ENCODE measurements at places on chromosomes 2 and 18.

GRCh38 chr2:176270100-176270750, 983 bp downstream of the MTX2 start:
- no peak for DNase-seq

- no peak for DNase-seq
Measured at GRCh38 chr2:148660999-148661398, 16.4 kb downstream of the EPC2 start.

DNA sequence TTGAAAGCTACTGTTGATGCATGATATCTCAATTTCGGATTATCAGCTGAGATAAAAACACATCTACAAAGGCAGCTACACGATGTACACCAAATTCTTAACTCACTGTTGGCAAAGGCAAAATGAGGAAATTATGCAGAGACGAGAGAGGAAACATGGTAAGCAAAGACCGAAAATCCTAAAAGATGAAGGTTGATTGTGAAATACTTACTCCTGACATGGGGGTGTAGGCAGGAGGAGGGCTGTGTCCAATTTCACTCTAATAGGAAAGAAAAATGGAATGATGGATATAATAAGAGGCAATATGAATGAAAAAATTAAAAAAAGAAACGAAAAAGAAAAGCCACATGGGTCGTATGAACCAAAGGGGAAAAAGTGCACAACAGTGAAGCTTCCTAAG, 831.3 kb downstream of the CPS1 start:
- DNase-seq = no peak

DNA sequence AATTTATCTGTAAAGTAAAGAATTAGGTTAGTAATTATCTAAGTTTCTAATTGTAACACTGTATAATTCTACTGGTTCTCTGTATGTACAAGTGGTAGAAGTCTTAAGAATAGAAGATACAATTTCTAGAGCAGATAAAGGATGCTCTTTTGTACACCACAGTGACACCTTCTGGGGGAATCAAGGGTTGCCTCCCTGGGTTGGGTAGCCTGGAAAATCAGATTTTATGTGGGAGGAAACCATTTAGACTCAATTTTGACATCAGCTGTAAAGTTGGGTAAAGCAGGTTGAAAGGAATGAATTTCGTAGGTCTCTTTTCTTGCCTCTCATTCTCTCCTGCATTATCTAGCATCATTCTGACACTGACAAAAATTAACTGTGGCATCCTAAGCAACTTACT, 354.8 kb downstream of the DCC start:
- no peak for DNase-seq

- no peak for DNase-seq
Measured at GRCh38 chr2:29733965-29734364, 187.4 kb downstream of the ALK start.

GRCh38 chr2:28461056-28461455, 34.8 kb upstream of the PLB1 start:
- no peak for DNase-seq

DNA sequence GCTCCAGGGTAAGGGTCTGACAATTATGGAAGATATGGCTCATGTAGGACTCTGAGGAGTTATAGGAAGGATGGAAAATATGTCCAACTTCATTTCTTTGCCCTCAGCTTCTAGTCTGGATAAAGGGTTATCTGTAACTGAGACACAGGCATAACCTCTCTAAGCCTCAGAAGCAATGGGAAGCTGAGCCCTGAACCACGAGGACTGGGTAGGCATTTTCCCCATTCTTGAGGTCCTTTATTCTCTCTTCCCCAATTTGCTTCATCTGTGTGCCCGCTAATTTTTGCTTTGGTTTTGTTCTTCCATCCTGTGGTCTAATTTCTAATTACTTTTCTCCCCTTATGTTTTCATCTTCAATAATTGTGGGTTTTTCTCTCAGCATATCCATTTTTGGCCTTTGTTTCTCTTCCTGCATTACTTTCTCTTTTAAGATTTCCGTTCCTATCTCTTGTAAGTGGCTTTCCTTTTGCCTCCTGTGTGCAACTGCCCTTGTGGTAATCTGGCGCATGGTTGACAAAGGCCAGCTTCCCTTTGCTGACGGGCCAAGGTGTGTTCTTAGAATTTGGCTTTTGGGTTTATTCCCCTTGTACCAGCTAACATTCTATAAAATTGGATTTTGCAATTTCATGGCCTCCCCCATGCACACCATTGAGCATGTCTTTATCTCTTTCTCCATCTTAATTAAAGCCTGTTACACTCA, 343.8 kb downstream of the TXNL1 start:
- no peak for DNase-seq

DNA sequence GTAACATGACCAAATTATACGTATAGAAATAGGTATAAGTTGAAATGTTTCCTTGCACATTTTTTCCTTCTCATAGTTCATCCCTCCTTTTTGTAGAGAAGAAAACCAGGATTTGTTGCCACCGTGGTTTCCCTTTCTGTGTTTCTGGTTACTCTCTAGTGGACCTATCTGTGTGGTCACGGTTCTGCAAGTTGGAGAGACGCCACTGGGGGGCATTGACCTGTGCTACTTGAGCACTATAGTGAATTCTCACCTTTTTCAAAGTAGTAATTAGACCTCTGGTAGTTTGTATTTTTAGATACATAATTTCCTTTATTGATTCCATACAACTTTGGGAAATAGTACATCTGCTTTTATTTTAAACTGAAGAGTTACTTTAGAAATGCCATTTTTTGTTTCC, 444.8 kb downstream of the PTPRM start:
- DNase-seq = no peak

- DNase-seq = peak; percentile 98
Measured at GRCh38 chr2:55051026-55051866, 995 bp upstream of the RTN4 start.

DNA sequence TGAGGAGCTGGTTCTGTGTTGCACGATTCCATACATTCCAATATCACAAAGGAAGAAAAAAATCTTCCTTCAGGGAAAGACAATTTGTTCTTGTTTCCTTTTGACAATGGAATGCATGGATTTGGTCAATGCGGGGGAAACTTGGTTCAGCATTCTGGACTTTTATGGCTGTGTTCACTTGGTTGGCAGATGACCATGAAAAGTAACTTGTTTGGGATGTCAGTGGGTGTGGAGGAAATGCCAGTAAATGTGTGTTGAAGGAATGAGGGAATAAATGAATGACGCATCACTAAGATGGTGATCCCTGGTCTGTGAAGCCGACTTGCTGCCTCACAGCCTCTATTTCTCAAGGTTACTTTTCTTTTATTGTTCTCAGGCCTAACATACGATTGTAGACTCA, 53.7 kb downstream of the THUMPD2 start:
- no peak for DNase-seq

DNA sequence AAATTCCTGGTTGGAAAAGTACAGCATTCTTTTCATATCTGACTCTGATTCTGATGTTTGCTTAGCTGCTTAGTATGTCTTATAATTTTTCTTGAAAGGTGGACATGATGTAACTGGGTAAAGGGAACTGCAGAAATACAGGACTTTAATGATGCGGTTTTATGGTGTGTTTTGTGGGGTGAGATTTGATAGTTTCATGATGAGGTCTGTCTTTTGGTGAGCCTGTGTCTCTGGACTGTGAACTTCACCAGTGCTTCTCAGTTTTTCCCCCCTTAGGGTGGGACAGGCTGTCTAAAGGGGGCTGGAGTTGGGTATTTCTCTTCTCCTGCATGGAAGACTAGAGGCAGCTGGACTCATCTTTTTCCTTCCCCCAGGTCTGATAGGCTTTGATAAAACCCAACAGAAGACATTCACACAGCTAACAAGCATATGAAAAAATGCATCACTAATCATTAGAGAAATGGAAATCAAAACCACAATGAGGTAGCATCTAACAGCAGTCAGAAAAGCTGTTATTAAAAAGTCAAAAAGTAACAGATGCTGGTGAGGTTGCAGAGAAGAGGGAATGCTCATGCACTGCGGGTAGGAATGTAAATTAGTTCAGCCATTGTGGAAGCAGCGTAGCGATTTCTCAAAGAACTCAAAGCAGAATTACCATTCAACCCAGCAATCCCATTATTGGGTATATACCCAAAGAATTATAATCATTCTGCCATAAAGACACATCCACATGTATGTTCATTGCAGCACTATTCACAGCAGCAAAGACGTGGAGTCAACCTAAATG, 77.6 kb downstream of the EPC2 start:
- DNase-seq = no peak

DNA sequence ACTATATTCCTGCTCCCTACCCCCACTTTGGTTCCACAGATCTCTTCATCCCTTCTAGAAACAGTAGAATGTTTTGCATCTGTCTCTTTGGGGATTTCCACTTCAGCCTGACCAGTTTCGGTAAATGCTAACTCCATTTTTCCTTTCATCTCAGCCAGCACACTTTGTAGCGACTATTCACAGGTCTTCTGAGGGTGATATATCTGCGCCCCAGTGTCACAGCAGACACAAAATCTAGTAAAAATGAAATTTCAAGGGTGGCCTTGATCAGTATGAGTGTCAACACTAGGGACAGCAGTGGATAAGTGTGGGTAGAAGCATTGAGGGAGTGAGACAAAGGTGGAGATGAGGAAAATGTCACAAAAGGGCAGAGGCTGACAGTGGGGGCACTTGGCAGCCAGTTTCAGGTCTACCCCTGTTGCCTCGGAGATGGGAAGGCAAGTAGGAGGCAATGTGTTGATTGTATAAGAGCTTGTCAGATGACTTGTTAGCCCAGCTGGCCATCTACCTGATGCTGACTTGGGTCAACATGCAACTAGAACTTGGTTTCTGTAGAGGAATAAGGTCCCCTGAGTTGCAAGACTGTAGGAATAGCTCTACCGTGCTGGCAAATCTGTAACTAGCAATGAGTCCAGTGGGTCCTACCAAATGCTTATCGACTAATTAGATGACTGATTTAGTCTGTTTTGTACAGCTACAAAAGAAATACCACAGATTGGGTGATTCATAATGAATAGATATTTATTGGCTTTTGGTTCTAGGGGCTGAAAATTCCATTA, 60.7 kb downstream of the CXCR4 start:
- DNase-seq = no peak

DNA sequence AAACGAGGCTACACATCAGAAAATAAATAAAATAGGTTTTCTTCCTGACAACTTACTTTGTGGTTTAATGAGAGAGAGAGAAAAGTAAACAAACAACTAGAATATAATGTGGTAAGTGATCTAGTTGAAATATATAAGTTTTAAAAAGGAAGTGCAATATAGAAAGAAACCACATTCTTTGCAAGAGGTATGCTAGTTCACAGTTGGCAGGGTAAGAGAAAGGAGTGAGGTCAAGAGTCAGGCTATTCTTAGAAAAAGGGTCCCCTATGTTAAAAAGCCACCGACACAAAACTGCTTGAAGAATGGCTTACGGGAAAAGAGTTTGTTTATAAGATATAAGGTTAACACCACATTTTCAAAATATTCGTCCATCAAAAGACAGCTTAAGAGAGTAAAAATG, 462.1 kb downstream of the ERBB4 start:
- DNase-seq = no peak

DNA sequence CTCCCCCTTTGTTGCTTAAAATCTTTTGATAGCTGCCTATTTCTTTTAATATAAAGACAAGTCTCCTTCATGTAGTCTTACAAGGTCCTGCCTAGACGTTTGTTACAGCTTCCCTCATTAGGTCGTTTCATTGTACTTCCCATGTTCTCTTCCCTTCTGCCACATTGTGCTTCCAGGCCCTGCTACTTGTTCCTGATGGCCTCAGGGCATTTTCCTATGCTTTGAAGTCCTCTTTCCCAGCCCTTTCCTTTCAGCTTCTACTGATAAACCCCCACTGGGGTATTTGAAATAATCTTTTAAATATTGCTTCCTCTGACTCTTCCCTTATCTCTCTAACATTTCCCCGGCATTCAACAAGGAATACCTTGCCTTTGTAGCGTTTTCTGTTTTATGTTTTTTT, 67.4 kb downstream of the UBE2E3 start:
- no peak for DNase-seq

DNA sequence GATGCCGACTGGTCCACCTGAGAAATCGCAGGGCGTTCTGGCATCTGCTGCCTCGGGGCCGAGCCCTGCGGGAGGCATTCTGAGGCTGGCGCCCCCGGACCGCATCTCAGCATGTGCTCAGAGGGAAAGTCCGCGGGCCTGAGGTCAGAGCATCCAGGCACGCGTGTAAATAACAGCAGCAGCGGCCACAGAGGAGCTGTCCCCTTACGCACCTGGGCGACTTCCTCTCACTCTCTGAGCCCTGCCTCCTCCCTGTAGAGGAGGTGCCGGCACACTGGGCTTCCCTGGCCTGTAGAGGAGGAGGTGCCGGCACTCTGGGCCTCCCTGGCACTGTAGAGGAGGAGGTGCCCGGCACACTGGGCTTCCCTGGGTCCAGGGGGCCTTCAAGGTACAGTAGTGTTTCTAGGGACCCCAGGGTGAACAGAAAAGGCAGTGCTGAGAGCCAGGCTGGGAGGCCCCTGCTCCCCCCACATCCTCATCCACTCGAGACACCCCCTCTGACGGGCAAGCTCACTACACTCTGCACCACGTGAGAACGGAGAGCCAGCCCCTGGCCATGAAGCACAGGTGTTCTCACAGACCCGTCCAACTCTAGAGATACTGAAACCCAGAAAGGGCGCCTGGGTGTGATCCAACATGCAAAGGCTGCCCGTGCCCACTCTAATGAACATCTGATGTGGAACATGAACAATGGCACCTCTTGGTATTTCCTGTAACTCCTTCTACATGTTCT, 263.5 kb downstream of the HDAC4 start:
- DNase-seq = no peak

GRCh38 chr18:69916412-69916811, 31.3 kb downstream of the CD226 start:
- no peak for DNase-seq

GRCh38 chr2:65934992-65935629, 499.8 kb upstream of the MEIS1 start:
- no peak for DNase-seq

- no peak for DNase-seq
Measured at GRCh38 chr2:239324456-239324855, 76.4 kb downstream of the HDAC4 start.

- DNase-seq = no peak
Measured at GRCh38 chr2:42823744-42824453, 31.5 kb upstream of the HAAO start.

GRCh38 chr2:105140240-105140568, 101.3 kb upstream of the GPR45 start:
- no peak for DNase-seq

DNA sequence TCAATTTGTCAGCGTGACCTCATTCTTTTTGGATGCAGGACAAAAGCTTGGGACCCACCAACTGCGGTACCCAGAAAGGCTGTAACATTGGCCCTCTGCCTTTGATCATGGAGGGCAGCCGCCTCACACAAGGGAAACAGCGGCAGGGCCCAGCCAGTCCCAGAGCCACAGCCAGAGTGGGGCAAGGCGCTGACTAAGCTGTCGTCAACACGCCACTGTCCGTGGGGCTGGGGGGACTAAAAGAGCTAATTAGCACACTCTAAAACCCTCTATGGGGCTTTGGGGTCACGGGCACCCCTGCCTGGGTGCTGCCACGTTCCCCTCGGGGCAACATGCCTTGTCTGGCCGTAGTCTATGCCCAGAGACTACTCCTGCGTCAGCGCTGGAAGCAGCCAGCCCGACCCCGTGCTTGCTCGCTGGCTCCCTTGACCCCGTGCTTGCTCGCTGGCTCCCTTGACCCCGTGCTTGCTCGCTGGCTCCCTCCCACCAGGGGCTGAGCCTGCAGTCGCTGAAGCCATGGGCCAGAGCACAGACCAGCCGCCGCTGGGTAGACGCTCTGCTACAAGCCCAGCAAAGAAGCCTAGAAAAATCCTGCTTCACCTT, 598.4 kb downstream of the MBD2 start:
- no peak for DNase-seq

All from fibroblast of gingiva (primary cell).